ENCODE measurements at places on chromosomes 16 and 17.

DNA sequence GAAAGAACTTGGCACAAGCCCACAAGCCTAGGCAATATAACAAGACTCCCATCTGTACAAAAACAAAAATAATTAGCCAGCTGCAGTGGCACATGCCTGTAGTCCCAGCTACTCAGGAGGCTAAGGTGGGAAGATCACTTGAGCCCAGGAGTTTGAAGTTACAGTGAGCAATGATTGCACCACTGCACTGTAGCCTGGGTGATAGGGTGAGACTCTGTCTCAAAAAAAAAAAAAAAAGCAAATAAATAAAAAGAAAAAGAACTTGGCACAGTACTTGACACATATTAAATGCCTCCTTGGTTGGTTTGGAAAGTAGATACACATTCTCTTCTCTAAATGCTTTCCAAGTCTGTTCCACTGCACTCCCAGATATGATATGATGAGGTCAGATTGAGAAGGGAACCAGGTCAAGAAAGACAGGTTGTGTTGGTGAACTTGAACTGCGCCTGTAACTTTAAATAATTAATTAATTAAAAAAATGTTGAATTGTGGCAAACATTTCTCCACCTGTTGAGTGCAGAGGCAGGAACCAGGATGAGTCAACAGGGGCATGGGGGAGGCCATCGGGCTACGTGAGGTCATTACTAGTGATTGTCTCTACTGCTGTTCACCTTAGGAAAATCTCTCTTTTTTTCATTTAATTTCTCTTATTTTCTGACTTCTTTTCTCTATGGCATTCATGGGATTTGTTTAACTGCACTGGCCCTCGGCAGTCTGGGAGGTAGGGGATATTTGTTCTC is 25.9 kb upstream of the EFCAB13 start:
- no peak for ATAC-seq

- ATAC-seq: peak; percentile 91
Observed at GRCh38 chr16:30657866-30658730, at the start of gene FBRS. Gene FBRS (plus strand): TSS chr16:30658431. CDS start chr16:30659519, 1,088 bp downstream.

DNA sequence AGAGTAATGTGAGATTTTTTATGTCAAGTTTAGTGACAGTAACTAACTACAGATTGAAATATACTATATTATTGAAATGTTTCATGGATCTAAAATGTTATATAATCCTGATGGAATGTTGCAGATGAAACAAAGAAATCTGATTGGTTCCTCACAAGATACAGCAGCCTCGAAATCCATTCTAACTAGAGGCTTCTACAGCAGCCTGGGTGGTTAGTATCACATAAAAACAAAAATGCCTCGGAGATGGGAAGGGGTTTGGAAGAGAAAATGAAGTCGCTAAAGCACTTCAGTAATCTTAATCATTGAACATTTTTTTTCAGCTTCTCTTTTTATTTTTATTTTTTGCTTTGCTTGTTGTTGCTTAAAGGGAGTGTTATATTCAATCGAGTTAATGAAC is 75.2 kb downstream of the TANC2 start:
- ATAC-seq: no peak

DNA sequence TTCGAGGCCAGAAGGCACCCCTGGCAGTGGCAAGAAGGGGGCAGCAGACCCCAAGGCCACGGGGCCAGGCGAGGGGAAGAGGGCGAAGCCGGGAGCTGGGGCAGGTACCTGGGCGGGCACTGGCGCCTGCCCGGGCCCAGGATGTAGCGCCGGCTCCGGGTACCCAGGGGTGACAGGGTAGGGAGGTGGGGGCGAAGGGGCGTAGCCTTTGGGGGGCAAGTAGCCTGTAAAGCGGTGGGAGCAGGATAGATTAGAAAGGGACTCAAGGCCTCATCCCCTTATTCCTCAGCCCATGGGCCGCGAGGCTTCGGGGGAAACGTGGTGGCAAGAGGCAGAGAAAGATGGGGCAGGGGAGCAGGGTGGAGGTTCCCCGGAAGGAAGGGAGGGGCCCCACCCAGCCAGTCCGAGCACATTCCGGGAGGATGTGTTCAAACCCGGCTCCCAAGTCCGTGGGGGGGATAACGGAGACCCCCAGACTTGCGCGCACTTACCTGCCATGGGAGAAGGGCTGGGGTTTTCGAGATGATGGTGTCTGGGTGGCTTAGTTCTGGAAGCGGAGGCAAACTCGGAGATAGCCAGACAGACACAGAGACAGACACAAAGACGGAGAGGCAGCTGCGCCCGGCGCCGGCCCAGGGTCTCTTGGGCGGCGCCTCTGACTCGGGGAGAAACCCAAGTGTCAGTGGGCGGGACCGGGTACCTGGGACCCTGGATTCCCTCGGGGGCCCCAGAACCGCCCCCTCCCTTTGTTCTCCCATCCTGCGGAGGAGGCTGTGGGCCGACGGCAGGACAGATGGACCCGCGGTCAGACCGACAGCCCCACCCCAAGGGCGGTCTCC is 493 bp downstream of the PLSCR3 start:
- peak; percentile 50 for ATAC-seq

GRCh38 chr16:50267151-50267631 is 840 bp downstream of the ADCY7 start:
- no peak for ATAC-seq

DNA sequence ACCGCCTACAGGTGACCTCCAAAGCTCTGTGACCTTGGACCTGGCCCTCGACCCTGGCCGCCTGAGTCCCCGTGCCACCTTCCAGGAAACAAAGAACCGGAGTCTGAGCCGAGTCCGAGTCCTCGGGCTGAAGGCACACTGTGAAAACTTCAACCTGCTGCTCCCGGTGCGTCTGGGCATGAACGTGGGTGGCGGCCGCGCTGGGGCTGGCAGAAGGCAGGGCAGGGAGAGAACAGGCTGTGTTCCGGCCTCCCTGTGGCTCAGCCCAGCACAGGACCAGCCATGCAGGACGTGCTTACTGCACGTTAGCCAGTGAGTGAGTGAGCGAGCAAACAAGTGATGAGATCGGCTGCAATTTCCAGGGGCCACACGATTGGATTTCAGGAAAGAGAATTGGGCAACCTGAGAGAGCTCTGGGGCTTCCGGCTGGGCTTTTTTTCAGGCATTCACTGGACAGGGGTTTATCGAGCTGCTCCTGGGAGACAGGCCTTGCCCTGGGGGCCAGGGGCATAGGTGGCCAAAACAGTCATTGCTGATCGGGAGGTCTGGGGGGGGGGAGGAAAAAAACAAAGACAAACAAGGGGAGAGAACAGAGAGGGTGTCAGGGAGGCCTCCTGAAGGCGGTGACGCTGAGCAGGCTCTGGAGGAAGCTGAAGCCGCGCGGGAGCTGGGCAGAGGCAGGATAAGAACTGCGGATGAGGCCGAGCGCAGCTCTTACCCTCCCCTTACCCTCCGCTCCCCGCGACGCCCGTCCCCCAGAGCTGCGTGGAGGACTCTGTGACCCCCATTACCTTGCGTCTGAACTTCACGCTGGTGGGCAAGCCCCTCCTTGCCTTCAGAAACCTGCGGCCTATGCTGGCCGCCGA is 16.9 kb downstream of the ITGAX start:
- peak; percentile 77 for ATAC-seq

- peak; percentile 30 for ATAC-seq
Observed at GRCh38 chr17:34997355-34997862, 17.1 kb downstream of the LIG3 start.

- peak; percentile 97 for ATAC-seq
Observed at GRCh38 chr17:9676820-9677310, 31.5 kb downstream of the USP43 start.

- no peak for ATAC-seq
Observed at GRCh38 chr17:3875317-3875716, 17.5 kb downstream of the CAMKK1 start.

DNA sequence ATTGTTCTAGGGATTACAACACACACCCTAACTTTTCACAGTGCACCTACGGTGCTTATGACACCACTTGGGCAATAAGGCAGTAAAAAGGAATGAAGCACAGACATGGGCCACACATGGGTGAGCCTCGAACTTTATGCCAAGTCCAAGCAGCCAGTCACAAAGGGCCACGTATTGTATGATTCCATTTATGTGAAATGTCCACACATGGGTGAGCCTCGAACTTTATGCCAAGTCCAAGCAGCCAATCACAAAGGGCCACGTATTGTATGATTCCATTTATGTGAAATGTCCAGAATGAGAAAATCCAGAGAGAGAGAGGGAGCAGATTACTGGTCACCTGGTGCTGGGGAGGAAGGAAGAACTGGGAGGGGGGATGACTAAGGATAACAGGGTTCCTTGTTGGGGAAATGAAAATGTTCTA is 22.2 kb downstream of the RMI2 start:
- ATAC-seq: peak; percentile 48

- ATAC-seq: no peak
Observed at GRCh38 chr17:80877729-80878303, 113.8 kb upstream of the CHMP6 start.

DNA sequence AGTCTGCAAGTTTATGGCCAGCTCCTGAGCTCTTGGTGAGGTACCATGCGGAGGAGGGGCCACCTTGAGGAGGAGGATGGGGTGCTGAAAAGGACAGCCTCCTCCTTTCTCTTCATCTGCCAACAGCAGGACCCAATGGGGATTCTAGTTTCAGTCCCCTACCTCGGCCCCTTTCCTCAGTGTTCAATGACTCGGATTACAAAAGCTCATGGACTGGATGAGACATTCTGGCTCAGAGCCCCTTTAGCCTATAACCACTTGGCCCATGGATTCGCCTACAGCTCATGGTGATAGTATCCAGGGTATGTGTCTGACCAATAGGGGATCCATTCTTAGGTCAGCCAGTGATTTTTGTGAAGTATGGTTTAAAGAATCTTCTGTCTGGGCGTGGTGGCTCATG is 8.5 kb upstream of the PIK3R6 start:
- no peak for ATAC-seq

GRCh38 chr17:75885431-75885830 is 7.0 kb upstream of the TRIM47 start:
- no peak for ATAC-seq

GRCh38 chr17:41822216-41823140 is 9.7 kb downstream of the FKBP10 start:
- ATAC-seq: no peak

- no peak for ATAC-seq
Observed at GRCh38 chr16:9094011-9094846, 2.8 kb downstream of the HAPSTR1 start.

DNA sequence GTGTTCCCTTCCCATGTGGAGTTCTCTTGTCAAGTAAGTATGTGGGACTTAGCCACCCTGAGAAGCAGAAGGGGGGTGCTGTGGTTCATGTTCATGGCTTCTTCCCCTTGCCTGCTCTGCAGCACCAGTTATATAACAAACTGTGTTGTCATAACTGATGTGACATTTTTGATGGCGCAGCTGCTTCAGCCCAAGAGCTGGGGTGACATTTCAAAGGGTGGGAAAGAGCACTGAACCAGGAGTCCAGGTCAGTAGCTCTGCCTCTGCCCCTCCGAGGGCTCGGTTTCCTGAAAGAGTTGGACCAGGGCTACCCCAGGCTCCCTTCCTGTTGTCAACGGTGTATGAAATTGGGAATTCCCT is 7.4 kb downstream of the GNAO1 start:
- ATAC-seq: no peak

GRCh38 chr17:62628831-62629555 is 1.5 kb downstream of the MRC2 start:
- peak; percentile 5 for ATAC-seq

DNA sequence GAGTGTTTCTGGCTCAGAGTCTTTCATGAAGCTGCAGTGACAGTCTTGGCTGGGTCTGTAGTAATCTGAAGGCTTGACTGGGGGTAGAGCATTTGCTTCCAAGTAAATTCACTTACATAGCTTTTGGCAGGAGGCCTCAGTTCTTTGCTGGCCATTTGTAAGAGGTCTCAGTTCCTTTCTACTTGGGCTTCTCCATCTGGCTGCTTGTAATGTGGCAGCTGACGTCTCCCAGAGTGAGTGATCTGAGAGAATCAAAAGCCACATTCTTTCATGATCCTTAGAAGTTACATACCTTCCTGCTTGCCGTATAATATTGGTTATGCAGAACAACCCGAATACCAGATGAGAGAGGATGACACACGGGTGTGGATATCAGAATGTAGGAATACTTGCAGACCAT is 39.8 kb downstream of the NF1 start:
- no peak for ATAC-seq

DNA sequence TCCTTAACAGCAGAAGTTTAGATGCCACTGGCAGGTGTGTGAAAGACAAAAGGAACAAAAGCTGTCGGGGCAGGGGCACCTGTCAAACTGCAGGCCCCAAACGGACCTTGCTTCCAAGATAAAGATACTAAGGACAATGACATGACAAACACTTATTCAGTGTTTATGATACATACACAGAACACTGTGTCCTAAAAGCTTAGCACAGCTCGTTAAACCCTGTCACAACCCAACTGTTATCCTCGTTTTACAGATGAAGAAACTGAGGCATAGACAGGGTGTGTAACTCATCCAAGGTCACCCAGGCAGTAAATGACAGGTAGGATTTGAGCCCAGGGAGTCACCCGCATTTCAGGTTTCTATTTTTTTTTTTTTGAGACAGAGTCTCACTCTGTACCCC is 9.6 kb downstream of the SDK2 start:
- no peak for ATAC-seq
